ENCODE measurements at places on chromosomes 4 and X.

DNA sequence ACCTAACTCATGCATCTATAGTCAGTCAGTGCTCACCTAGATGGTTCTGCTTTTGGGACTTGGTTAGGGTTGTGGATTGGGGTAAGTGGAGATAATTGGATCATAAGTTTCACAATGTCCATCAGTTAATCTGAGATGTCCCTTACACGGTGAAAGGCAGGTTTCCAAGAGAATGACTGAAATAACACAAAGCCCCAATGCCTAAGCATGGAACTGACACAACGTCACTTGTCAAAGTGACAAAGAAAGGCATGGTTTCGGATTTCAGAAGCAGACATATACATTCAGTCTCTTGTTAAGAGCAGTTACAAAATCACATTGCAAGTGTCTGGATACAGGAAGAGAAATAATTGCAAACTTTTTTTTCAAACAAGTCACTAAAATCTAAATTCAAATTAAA is 1456.9 kb downstream of the TECRL start:
- no peak for DNase-seq

DNA sequence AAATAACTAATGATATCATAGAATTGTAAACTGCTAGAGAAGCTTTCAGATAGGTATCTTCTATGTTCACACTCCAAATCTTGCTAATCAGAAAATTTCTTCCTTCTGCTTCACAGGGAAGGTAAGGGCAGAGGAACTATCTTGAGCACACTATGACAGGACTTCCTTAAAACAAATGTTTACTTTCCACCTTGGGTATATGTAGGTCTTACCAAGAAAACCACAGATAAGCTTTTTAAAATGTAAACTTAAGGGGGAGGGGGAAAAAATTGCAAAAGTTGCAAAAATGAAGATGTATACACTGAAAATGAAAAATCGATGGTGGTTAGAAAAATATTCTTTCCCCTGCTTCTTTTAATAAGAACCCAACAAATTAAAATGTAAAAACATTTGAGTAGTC is 30.9 kb downstream of the YTHDC1 start:
- DNase-seq: no peak

DNA sequence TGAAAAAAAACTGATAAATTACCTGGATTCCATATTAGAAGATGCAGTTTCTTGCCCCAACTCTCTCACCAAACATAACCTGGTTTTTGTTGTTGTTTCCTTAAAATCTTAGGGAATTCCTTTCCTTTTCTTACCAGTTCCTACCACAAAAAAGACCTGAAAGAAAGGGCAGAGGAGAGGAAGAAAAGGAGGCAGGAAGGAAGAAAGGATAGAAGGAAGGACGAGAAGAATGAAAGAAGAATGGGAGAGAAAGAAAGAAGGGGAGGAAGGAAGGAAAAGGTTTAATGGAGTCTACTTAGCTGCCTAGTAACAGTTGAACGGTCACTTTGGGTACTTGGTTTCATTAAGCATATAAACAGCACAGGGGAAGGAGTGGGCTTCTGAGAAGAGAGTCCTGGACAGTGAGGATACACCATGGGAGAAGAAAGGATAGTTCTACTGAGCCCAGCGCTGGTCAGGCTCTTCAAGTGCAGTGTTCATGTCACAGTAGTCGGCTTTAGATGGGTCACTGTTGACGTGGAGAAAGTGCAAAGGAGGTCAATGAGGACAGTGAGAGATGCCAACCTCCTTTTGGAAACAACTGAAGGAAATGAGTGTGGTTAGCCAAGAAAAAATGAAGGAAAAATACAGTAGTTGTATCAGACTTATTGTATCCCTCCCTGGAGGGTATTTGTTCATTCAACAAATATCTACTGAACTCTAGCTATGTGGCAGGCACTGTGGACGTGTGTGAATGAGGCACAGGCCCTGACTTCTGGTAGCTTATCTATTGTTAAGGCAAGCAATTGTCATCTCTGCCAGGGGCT is 1.1 kb upstream of the CHIC2 start:
- DNase-seq: no peak

DNA sequence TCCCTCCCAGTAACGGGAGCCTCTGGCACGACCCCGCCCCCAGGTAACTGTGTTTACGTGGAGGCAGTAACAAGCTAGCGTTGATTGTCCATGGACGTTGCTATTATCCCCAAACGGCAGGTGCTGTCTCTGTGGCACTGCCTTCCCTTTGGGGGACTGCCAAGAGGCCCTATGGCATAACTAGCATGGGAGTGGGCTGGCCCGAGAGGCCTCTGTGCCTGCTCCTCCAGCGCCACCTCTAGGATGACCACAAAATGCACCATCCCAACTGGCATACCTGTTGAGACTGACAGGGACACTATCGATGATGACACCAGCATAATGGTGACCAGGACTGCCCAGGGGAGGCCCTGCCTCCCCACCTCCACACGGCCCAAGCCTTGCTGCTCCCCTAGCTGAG is 1.5 kb downstream of the SRPK3 start:
- DNase-seq: no peak

DNA sequence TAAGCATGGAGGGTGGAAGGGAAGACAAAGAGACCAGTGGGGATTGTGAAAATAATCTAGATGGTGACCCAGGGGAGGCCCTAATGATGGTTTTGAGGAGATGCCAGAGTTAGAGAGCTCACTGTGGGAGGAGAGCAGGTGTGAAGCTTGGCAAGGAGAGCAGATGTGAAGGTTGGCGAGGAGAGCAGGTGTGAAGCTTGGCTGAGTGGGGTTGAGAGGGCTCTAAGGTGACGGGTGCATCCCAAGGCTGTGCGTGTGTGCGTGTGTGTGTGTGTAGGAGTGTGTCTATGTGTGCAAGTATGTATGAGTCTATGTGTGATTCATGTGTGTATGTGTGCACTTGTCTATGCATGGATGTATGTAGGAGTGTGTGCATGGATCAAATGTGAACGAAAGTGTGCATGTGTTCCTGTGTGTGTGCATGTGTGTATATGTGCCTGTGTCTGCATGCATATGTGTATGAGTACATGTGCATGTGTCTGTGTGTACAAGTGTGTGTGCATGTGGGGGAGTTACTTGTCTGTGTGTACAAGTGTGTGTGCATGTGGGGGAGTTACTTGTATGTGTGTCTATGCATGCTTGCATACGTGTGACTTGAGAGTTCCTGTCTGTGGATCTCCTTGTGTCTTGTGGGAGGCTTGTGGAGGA is 72.0 kb downstream of the EVC start:
- no peak for DNase-seq

- no peak for DNase-seq
These were observed 205.7 kb downstream of the SOX3 start for GRCh38 chrX:140298960-140299825.

DNA sequence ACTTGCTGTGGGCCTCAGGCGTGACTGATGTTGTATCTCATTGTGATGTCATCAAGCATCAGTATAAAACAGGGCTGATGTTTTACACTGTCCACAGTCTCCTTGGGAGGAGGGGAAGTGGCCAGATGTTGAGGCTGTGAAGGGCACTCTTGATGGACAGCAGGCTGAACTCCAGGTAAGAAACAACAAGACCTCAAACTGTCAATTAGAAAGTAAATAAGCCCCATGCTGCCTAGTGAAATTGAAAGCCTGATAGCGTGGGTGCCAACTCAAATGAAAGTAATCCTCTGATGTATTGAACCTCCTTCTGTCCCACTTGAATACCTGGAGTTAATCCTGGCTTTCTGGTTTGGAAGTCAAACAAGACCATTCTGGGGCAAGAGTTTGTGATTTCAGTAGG is 19.7 kb downstream of the VSIG1 start:
- DNase-seq: no peak

DNA sequence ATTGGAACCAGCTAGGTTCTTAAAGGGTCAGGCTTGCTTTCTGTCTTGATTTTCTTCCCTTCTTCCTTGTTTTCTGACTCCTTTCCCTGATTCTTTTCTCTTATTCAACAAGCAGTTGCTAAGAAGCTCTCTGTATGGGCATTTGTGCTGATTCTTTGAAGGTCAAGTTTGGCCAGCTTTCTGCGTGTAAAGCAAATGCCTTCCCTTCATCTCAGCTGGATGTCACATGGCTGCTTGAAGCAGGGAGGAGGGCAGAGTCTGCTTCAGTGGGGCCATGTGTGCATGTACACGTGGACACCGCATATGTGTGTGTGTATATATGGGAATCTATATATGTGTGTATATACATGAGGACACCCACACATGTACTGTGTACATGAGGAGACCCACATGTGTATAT is 139.9 kb upstream of the ATP6AP2 start:
- no peak for DNase-seq

GRCh38 chr4:3432381-3432790 is 9.4 kb upstream of the HGFAC start:
- DNase-seq: no peak

- DNase-seq: no peak
These were observed 33.7 kb downstream of the STK32B start for GRCh38 chr4:5084911-5085475.

DNA sequence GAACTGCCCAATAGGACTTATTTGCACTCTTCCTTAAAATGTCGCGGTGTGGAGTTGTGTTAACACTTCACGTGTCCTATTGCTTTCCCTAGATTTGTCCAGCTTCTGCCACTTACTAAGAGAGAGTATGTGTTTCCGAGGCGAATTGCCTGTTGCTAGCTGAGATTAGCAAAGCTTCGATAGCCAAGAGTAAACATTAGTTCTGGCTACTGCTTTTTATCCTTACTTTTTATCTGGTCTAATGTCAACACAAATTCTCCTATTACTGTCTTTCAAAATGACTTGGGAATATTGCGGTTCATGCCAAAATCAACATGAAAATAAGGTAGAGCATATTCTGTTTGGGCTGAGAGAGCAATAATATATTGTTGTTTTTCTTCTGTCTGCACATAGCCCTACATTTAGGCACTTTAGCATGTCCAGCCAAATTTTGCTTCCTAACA is 90.4 kb upstream of the VEGFC start:
- no peak for DNase-seq

DNA sequence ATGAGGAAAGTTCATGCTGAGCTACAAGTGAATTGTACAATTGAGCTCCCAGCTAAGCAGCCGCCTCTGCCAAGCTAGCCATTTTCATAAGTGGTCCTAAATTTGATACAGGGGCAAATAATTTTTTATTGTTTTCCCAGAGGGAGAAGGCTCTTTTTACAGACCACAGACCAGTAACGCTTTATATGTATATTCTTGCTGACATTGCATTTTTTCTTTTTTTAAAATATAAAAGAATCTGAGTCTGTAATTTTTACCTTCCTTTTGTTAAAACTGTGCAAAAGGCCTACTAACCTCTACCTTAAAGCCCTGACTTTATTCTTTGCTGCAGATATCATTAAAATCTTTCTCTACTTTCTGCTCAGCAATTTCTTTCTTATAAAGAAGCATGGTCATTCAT is 501.2 kb upstream of the INTU start:
- no peak for DNase-seq

DNA sequence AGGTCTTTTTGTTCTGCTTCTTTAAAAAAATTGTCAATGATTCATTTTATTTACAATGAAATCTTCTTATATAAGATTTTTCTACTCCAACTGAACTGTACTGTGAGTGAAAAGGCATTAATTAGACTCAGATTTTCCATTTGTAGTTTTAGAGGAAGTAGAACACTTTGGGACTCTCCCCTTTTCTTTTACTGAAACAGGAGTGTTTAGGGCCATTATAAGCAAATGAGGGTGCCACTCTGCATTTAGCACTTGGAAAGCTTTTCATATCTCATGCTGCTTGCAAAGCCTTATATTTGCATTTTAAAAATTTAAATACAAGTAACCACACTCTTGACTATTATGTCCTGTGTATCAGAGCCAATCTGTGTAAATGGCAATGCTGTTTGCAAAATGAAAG is 584.3 kb downstream of the KLHL13 start:
- no peak for DNase-seq

GRCh38 chr4:152479428-152480026 is 56.4 kb downstream of the FBXW7 start:
- no peak for DNase-seq

- no peak for DNase-seq
These were observed 239.7 kb upstream of the AGA start for GRCh38 chr4:177681902-177682301.

DNA sequence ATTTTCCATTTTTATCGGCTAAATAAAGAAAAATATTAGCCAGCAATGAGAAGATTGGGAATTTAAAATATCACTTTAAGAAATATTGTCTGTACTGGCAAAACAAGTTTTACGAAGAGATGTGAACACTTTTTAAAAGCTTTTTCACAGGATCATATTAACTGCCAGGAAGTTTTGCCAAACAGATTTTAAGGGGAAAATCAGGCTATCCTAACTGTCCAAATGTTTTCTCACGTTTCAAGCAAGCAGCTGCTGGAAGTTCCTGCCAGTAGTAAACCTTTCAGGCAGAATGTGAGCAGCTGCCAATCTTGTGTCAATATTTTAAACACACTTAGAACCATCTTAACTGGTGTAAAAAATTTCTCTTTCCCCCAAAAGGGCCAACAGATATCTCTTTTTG is 101.1 kb downstream of the ADGRL3 start:
- no peak for DNase-seq

DNA sequence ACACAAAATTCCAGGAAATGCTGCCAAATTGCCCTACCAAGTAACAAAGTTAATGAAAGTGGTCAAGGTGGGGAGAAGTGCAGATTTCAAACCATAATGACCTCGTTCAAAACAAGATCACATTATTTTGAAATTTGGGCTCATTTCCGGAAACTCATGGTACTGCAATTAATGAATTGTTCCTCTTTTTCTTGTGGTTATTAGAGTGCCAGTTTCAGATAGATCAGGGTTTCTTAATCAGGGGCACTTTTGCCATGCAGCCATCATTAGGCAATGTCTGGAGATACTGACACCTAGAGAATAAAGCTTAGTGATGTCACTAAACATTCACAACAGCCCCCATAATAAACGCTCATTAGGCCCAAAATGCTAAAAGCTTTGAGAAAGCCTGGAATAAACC is 381.5 kb upstream of the GALNT7 start:
- DNase-seq: no peak

- DNase-seq: no peak
These were observed 2594.8 kb downstream of the ARAP2 start for GRCh38 chr4:33649471-33649870.

GRCh38 chrX:120739300-120739699 is 109.4 kb upstream of the C1GALT1C1 start:
- DNase-seq: no peak

DNA sequence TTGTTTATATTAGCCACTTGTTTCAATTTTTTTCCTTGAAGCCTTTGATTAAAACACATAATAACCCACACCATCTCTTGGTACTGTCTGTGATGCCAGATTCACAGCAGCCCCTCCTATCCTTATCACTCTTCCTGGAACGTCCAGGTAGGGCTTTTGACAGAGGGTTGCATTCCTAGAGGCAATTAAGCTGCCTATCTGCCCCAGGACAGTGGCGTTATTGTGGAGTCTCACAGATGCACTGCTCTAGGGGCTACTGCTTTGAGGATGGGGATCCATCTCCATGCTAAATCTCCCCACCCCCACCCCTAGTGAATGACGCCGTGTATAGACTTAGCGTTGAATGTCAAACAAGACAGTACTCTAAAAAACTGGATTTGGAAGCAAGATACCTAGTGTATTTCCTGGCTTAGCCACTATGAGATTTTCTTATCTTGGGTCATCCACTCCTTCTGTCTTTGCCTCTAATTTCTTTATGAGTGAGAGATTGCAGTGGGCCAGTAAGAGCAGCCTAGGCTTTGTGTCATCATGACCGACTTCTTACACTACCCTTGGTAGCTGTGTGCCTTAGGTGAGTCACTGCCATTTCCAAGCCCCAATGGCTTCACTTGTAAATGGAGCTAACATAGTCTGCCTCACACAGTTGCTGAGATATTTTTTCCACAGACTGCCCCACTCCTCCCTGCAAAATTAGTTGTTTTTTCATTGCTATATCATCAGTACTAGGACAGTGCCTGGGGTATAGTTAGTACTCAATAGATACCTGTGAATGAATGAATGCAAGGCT is 90.9 kb downstream of the EGF start:
- no peak for DNase-seq

All from naive thymus-derived CD8-positive, alpha-beta T cell (primary cell).